ENCODE measurements at places on chromosomes 2 and 18. TPM values are rescaled to one million over a fixed set of nuclear protein-coding genes. Genes with fewer than 3 reads are reported as not detected.

The KIAA2012 gene
- total RNA-seq: not detected

The ABCG5 gene
- total RNA-seq: not detected

The SERPINB7 gene
- not detected for total RNA-seq

The UGT1A10 gene
- total RNA-seq: not detected

The AP1S3 gene
- total RNA-seq: 11.5 TPM

The DCAF17 gene
- 25.8 TPM for total RNA-seq

The SGPP2 gene
- 19.8 TPM for total RNA-seq

The ASB18 gene
- total RNA-seq: not detected

The FBXO48 gene
- 1.2 TPM for total RNA-seq

The LMAN1 gene
- 78.2 TPM for total RNA-seq

The GALNT5 gene
- 1.2 TPM for total RNA-seq

The APLF gene
- 11.6 TPM for total RNA-seq

The MREG gene
- total RNA-seq: 26.8 TPM

The GPR39 gene
- total RNA-seq: 4.0 TPM

The GPR45 gene
- total RNA-seq: not detected

The STAT4 gene
- total RNA-seq: 18.8 TPM

The VWA3B gene
- 0.47 TPM for total RNA-seq

The ACTR3 gene
- total RNA-seq: 170 TPM

The DSC3 gene
- 1.2 TPM for total RNA-seq

The RGPD4 gene
- not detected for total RNA-seq

The POTEI gene
- total RNA-seq: 5.6 TPM

The NAT8 gene
- not detected for total RNA-seq

The PKP4 gene
- total RNA-seq: 75.3 TPM

The SETBP1 gene
- total RNA-seq: 32.2 TPM

The RGPD6 gene
- total RNA-seq: 48.2 TPM

The LYG1 gene
- 3.3 TPM for total RNA-seq

The ALPG gene
- not detected for total RNA-seq

The EPB41L3 gene
- total RNA-seq: 41.7 TPM

The POLR1B gene
- 31.4 TPM for total RNA-seq

The AFF3 gene
- 7.3 TPM for total RNA-seq

The NXPH2 gene
- total RNA-seq: 5.3 TPM

The SLC30A3 gene
- total RNA-seq: not detected

The TMEM163 gene
- 3.7 TPM for total RNA-seq

The CCL20 gene
- not detected for total RNA-seq

The ASIC4 gene
- 3.4 TPM for total RNA-seq

The CCBE1 gene
- total RNA-seq: 1.1 TPM

The RNF125 gene
- 2.6 TPM for total RNA-seq

The HOXD13 gene
- total RNA-seq: not detected

The TAF4B gene
- 1.8 TPM for total RNA-seq

Measured in progenitor cell of endocrine pancreas (in vitro differentiated cells).